ENCODE measurements at places on chromosomes 13 and 19.

- no peak for DNase-seq
These were observed 53.6 kb upstream of the UBL3 start for GRCh38 chr13:29903996-29904395.

GRCh38 chr19:51023946-51024345 lies 2.5 kb downstream of the KLK11 start:
- DNase-seq, result no peak

DNA sequence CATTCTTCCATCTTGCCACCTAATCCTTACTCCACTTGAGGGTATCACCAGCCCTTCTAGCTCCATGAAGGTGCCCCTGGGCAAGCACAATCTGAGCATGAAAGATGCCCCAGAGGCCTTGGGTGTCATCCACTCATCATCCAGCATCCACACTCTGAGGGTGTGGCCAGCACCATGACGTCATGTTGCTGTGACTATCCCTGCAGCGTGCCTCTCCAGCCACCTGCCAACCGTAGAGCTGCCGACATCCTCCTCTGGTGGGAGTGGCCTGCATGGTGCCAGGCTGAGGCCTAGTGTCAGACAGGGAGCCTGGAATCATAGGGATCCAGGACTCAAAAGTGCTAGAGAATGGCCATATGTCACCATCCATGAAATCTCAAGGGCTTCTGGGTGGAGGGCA lies 3.1 kb upstream of the KLK3 start:
- DNase-seq, result no peak

DNA sequence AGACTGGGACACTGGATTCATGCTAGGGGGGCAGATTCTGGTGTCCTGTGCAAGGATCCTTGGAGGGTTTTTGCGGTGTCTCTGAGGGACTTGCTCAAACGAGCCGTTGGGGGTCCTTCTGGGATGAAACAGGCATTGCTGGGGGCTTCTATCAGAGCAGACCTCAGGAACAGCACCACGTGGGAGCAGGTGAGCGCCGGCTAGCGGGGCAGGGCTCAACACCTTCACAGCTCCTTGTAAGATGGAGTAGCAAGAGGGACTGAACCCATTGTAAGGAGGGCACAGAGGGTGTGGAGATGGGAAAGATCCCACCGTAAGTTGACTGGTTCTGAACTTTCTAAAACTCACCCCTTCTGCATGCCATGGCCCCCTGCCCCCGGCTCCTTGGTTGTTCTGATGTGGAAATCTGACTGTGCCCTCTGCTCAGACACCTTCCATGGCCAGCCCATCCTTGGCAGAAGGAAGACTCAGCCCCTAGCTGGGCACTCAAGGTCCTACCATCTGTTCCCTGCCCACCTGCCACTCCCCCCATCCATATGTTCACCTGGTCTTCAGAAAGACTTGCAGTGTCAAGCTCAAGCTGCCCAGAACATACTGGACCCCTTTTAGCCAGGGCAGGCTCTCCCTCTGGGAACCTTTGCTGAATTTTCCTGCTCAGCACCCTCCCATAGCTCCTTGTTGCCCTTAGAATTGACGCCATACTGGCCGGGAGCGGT lies 1.2 kb downstream of the SLC27A1 start:
- no peak for DNase-seq

DNA sequence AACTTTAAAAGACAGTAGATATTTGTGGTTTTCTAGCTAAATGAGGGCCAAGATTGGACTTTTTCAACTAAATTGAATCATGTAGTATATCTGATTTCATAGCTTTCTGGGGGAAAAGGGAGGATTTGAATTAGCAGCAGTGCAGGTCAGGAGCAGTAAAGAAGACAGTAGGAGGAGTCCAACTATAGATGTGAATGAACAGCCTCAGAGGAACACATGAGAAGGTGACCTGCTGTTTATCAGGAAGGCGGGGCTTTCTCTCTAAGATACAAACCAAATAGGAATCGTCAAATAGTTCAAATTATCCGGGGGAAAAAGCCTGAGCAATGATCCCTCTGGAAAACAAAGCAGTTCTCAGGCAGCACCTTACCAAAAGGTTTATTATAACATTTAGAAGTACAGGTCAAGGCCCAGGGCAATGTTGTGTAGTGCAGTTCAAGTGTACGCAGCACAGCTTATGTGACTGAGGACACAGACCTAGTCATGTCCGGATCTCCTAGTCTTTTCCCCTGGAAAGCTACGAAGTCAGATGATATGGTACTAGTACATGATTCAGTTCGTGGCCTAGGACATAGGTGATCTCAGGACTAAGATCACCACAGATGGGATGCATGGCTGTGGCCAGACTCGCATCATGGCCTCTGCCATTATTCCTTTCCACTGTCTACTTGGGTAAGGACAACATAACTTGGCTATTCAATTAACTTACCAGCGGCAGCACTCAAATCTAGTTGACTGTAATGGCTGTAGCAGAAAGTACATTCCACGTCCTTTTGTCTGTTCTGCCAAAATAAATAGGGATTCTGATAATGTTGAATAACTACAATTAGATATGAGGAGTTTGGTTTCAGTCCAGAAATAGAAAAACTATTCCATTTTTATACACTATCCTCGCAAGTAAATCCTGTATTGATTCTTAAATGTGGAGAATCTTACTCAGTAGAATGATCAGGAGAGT lies 40.3 kb downstream of the MPHOSPH8 start:
- no peak for DNase-seq

GRCh38 chr19:945401-946252 lies 19.8 kb downstream of the ARID3A start:
- no peak for DNase-seq

- DNase-seq, result no peak
These were observed 292.6 kb downstream of the TDRD3 start for GRCh38 chr13:60689571-60689970.

DNA sequence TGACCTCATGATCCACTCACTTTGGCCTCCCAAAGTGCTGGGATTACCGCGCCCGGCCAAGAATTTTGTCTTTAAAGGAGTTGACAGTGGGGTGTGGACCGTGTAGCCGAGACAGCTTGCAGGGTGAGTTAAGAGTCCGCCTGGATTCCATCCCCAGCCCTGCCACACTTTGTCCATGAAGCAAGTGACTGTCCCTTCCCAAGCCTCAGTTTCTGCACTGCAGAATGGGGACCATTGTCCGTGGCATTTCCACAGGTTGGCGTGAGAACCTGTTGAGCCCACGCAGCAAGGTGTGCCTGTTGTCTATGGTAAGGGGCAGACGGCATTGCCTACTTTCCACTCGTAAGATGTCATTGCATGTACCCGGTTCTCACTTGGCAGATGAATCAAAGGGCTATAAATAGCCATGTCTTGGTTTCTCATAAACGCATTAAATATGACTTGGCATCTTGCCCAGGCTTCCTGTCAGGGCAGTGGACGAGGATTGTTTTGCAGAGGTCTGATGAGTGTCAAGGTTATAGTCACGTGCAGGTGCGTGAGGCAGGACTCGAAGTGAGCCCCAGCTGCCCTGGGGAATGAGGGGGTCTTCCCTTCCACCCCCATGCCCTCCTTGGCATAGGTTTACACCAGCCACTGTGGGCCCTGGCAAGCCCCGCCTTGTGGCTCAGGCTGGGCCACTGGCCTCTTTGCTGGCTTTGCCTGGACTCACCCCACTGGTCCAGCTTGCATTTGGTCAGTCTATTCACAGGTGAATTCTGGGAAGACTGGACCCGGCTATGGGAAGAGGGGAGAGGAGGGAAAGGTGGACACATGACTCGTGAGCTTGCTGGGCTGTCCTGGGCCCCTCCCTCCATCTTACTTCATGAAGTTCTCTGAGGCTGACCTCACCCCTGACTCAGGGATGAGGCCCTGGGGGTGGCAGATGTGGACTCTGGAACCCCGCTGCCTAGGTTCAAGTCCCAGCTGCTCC lies 14.6 kb downstream of the FAM187B start:
- peak; percentile 40 for DNase-seq

DNA sequence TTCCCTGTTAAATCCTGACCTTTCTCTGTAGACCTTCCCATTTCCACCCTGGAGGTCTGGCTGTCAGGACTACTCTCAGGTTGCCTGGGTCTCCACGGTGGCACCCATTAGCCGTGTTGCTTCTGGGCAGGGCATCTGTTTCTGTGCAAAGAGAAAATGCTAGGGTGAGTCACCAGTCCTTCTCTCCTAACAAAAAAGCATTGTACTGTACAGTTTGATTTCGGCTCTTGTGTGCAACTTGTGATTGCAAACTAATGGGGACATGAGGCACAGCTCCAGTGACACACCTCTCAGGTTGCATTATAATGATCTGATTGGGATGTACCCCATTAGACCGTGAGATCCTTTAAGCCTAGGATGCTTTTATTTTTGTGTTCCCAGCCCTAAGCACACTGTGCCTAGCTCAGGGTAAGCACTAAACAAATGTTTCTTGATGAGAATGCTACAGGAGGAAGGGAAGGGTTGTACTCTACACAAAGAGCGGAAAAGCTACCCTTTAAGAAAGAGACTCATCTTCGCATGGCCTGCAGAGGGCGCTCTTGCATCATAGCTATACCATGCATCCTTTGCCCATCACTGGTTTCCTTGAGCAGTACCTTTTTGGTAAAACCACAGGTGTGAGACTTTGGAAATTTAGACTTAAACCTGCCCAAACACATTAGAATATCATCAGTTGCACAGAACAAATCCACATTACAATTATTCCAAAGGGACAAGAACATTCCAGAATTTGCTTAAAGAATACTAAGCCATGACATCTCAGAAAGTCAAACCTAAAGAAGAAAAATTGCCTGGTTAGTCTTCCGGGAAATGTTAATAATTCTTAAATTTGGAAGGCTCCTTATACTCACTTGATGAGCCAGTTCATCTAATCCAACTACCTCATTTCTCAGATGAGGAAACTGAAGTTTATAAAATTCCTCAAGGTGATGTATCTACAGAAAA lies 20.3 kb upstream of the TRIM13 start:
- DNase-seq, result peak; percentile 87

- no peak for DNase-seq
These were observed 9.8 kb upstream of the CXCL17 start for GRCh38 chr19:42452590-42452989.

- peak; percentile 96 for DNase-seq
These were observed 33.2 kb downstream of the RASA3 start for GRCh38 chr13:114099191-114099590.

GRCh38 chr19:34104096-34104495 lies 68.2 kb upstream of the LSM14A start:
- DNase-seq, result no peak

DNA sequence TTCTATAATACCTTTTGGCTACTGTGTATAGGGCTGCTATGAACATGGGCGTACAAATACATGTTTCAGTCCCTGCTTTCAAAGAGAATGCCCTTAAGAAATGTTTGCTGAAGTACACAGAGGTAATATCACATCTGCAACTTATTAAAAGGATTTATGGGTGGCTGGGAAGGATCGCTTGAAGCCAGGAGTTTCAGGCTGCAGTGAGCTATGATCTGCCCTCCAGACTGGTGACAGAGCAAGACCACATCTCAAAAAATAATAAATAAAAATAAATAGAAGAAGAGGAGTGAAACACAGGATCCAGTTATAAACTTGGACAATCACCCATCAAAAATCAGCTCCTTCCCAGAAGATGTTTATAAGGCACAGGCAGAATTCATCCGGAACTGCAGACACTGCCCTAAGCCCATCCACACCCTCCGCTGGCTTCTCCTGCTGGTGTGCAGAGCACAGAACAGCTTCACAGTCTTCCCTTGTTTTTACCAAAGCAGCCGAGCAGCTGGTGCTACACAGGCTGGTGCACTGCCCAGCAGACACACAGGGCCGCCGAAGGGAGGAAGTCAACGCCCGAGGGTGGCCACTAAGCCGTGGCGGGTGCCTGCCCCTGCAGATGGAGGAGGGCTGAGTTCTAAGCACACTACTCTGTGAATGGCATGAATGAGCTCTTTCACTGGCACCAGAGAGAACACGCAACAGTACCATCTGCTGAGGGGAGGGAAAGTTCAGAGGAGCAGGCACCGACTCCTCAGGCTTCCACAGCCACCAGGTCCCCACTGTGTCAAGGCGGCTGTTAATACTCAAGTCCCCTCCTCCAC lies 44.0 kb downstream of the BRD4 start:
- DNase-seq, result peak; percentile 59

DNA sequence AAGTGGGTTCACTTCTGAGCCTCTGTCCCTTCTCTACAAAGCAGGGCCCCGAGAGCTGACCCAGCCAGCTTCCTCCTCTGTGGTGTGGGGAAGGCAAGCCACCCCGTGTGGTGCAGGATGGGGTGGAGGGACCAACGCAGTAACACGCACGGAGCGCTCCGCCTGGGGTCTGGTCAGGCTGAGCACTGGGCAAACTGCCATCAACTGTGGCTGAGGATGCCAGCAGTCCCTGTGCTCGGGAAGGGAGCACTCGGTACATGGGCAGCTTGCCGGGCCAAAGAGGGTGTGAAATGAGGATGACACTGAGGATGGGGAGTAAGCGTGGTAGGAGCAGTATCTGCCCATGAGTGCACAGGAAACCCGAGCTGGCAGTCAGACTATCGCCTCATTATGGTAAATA lies 7.6 kb upstream of the GMIP start:
- no peak for DNase-seq

- DNase-seq, result no peak
These were observed 28.0 kb upstream of the C1QTNF9 start for GRCh38 chr13:24281188-24282008.

GRCh38 chr19:39602224-39602623 lies at the start of gene LGALS13:
TSS of gene LGALS13 (plus strand) at chr19:39602524. CDS start at chr19:39602569, 45 bp downstream.
- no peak for DNase-seq

- peak; percentile 79 for DNase-seq
These were observed 1.0 kb downstream of the REX1BD start for GRCh38 chr19:18589380-18590272.

- no peak for DNase-seq
These were observed 367.4 kb downstream of the SPRY2 start for GRCh38 chr13:79973533-79973963.

DNA sequence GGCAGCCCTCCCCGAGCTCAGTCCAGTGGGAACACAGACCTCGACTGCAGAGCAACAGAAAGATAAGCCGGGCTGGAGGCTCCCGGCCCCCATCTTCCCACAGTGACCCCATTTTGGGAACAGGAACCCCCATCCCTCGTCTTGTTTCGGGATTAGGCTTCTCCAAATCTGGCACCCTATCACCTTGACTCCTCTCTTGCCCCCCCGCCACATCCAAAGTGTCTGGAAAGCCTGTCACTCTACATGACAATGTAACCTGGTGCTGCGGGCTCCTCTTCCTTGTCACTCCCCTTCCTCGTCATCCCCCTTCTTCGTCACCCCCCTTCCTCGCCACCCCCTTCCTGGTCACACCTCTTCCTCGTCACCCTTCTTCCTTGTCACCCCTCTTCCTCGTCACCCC lies 10.1 kb downstream of the PAK4 start:
- no peak for DNase-seq

- DNase-seq, result no peak
These were observed 160.1 kb downstream of the TEX29 start for GRCh38 chr13:111480503-111480902.

GRCh38 chr13:109213714-109214113 lies 572.7 kb downstream of the IRS2 start:
- no peak for DNase-seq

All from adipocyte (in vitro differentiated cells).